Tracheal epithelial cell (primary cell): ENCODE measurements at places on chromosomes 5 and 9. TPM values are rescaled to one million over a fixed set of nuclear protein-coding genes. Genes with fewer than 3 reads are reported as not detected.

Gene BRINP1
- 0.85 and 4.3 TPM in 2 replicates for total RNA-seq

Gene LRRC19
- total RNA-seq = not detected in 2 replicates

Gene MYO10
- 27.7 and 61.4 TPM in 2 replicates for total RNA-seq

Gene ARHGEF28
- total RNA-seq = 36.7 and 68.7 TPM in 2 replicates

Gene CCT5
- 385 and 639 TPM in 2 replicates for total RNA-seq

Gene ENC1
- 8.7 and 129 TPM in 2 replicates for total RNA-seq

Gene PCDHA1
- not detected in 2 replicates for total RNA-seq

Gene GRM6
- not detected in 2 replicates for total RNA-seq

Gene UGT3A1
- 1.4 TPM in 1 of 2 replicates, not detected in the other for total RNA-seq

Gene AUH
- 21.0 and 22.6 TPM in 2 replicates for total RNA-seq

Gene ANKRD18A
- 0.48 and 0.64 TPM in 2 replicates for total RNA-seq

Gene NEUROG1
- total RNA-seq = not detected in 2 replicates

Gene TPM2
- total RNA-seq = 61.0 and 129 TPM in 2 replicates

Gene ZNF483
- 0.64 and 1.4 TPM in 2 replicates for total RNA-seq

Gene TRIM7
- total RNA-seq = 28.2 and 43.3 TPM in 2 replicates

Gene PCDHB2
- total RNA-seq = 0.43 and 1.4 TPM in 2 replicates

Gene PCDHA9
- total RNA-seq = under 0.01 TPM in 2 replicates

Gene TNPO1
- total RNA-seq = 187 and 221 TPM in 2 replicates

Gene BTNL9
- total RNA-seq = not detected in 2 replicates

Gene CTXN3
- not detected in 2 replicates for total RNA-seq

Gene ANKRD33B
- 0.43 and 2.4 TPM in 2 replicates for total RNA-seq

Gene FER
- 23.4 and 29.4 TPM in 2 replicates for total RNA-seq

Gene KIF27
- 2.8 and 3.9 TPM in 2 replicates for total RNA-seq

Gene TEX48
- total RNA-seq = not detected in 2 replicates

Gene PROB1
- total RNA-seq = 0.72 and 1.5 TPM in 2 replicates

Gene NUTM2G
- total RNA-seq = not detected in 2 replicates

Gene SCGB3A2
- not detected in 2 replicates for total RNA-seq

Gene SARDH
- 0.85 and 0.96 TPM in 2 replicates for total RNA-seq

Gene IGFBPL1
- total RNA-seq = under 0.01 TPM in 1 of 2 replicates, not detected in the other

Gene STK32A
- total RNA-seq = 0.72 and 2.8 TPM in 2 replicates

Gene HRH2
- not detected in 2 replicates for total RNA-seq

Gene ABO
- total RNA-seq = under 0.01 and 0.43 TPM in 2 replicates

Gene MARVELD2
- 24.8 and 27.3 TPM in 2 replicates for total RNA-seq

Gene FOXD4L3
- total RNA-seq = not detected in 2 replicates

Gene GPX8
- 19.2 and 21.0 TPM in 2 replicates for total RNA-seq

Gene SFXN1
- total RNA-seq = 96.1 and 122 TPM in 2 replicates

Gene HAND1
- total RNA-seq = not detected in 2 replicates

Gene CKS2
- total RNA-seq = 27.1 and 84.6 TPM in 2 replicates

Gene RMRP
- total RNA-seq = 9,806 and 24,624 TPM in 2 replicates

Gene MROH2B
- under 0.01 TPM in 1 of 2 replicates, not detected in the other for total RNA-seq

Gene BTNL8
- total RNA-seq = 0.24 TPM in 1 of 2 replicates, not detected in the other

Gene PLPP7
- 2.2 TPM in 1 of 2 replicates, not detected in the other for total RNA-seq

Gene GRPEL2
- 39.2 and 92.1 TPM in 2 replicates for total RNA-seq

Gene INSL4
- not detected in 2 replicates for total RNA-seq

Gene PTPRD
- 2.6 and 3.1 TPM in 2 replicates for total RNA-seq

Gene BASP1
- total RNA-seq = 116 and 157 TPM in 2 replicates

Gene SYK
- 15.2 and 28.3 TPM in 2 replicates for total RNA-seq

Gene RAB3C
- not detected in 2 replicates for total RNA-seq

Gene KIAA1191
- 85.0 and 89.6 TPM in 2 replicates for total RNA-seq

Gene LRSAM1
- 11.1 and 14.0 TPM in 2 replicates for total RNA-seq

Gene GLRA1
- not detected in 2 replicates for total RNA-seq

Gene PRR7
- total RNA-seq = 5.3 and 10.0 TPM in 2 replicates

Gene POU4F3
- 0.24 TPM in 1 of 2 replicates, not detected in the other for total RNA-seq
